NCI-H446 treated with DMSO at 0.1 percent for 48 hours (cell line): ENCODE measurements at places on chromosomes 1 and 21.

- no peak for DNase-seq
Observed at GRCh38 chr1:242634732-242635131, 110.2 kb upstream of the PLD5 start.

- DNase-seq = no peak
Observed at GRCh38 chr1:89557956-89558355, 33.3 kb downstream of the LRRC8B start.

GRCh38 chr1:209704584-209704983 is at the start of gene HSD11B1:
HSD11B1 (plus strand) TSS chr1:209704846; CDS start chr1:209704943, 97 bp downstream.
- DNase-seq = peak; percentile 34

DNA sequence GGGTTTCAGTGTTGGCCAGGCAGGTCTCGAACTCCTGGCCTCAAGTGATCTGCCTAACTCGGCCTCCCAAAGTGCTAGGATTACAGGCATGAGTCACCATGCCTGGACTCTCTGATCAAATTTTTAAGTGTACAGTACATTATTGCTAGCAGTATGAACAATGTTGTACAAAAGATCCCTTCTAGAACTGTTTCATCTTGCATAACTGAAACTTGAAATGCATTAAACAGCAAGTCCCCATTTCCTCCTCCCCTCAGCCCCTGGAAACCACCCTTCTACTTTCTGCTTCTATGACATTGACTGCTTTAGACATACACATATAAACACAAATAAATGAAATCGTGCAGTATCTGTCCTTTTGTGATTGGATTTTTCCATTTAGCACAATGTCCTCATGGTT is 463.4 kb downstream of the PTPRC start:
- DNase-seq = no peak

- no peak for DNase-seq
Observed at GRCh38 chr21:39715804-39716397, 29.1 kb upstream of the IGSF5 start.

- DNase-seq = no peak
Observed at GRCh38 chr1:179583771-179584320, 7.8 kb upstream of the TDRD5 start.

- no peak for DNase-seq
Observed at GRCh38 chr21:26437326-26438009, 135.6 kb downstream of the CYYR1 start.
